ENCODE measurements at places on chromosomes 5 and 9.

GRCh38 chr5:154997746-154998145 is 15.8 kb upstream of the KIF4B start:
- no peak for DNase-seq

DNA sequence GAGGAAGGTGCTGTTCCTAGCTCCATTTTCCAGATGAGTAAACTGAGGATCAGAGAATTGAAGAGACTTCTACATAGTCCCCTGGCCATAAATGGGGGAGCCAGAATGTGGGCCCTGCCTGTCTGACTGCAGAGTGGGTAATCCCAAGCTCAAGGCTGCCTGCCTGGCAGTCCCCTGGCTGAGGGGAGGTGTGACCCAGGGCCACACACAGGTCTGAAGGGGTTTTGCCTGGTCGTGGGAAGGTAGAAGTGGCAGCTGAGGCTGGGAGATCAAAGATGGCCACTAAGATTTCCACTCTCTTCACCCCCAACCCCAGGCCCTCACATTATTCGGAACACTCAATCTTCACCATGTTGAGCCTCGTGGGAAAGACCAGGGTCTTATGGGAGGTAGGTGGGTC is 176.3 kb downstream of the MACROH2A1 start:
- DNase-seq = no peak

GRCh38 chr9:14383294-14383693 is 69.4 kb upstream of the NFIB start:
- DNase-seq = no peak

DNA sequence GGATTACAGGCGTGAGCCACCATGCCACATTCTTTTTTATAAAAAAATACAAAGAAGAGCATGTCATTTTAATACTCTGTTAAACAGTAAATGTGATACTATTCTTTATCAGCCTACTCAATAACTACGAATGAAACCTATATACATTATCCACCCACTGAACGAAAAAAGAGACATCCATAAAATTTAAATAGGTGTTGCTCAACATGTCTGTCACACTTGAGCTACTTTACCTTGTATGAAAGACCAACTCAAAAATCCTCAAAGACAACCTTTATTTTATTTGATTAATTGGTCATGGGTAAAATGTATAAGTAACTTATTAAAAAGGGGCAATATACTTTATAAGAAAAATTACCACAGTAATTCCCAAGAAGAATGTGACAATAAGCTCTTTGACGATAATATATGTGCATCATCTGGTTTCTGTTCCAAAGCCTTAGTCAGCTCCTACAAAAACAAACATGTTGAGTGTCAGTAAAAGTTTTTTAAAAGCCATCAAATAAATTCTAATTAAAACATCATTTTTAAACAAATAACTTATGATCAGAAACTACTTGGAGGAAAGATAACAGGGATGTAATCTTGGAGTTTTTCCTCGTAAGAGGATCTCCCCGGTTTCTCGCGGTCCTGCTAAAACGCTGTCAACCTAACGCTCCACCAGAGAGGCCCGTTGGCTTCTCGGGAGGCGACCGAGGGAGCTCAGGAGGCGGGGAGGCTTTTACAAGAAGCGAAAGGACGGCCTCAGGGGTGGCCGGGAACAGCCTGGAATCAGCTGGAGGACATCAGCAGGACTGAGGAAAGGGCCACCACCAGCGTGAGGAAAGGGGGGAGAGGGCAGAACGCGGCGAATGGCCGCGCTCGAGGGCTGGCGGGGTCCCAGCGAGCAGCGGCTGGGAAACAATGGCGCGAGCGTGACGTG is 13.5 kb upstream of the ANKRD18B start:
- DNase-seq = peak; percentile 42

GRCh38 chr9:89625721-89626687 is 21.2 kb downstream of the GADD45G start:
- DNase-seq = no peak

GRCh38 chr9:111833941-111834340 is 39.2 kb upstream of the SHOC1 start:
- DNase-seq = no peak

- DNase-seq = no peak
Observed at GRCh38 chr9:81312346-81312745, 377.0 kb downstream of the TLE1 start.

GRCh38 chr5:3075309-3075708 is 323.8 kb upstream of the IRX2 start:
- DNase-seq = no peak

DNA sequence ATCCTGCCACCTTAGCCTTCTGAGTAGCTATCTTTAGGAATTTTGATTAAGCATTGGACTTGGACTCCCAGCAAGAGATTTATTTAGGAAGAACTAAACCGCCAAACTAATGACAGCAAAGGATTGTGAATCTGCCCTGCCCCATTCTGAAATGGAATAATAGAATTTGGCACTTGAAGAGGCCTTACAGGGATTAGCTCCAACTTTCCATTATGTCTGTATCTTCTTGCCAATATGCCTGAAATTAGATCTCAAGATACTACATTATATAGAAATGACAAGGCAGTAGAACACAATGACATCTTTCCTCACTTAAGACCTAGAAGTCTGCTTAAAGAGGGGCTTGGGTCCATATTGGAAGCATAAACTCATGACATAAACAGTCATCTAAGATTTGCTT is 77.0 kb upstream of the DPYSL3 start:
- DNase-seq = no peak

DNA sequence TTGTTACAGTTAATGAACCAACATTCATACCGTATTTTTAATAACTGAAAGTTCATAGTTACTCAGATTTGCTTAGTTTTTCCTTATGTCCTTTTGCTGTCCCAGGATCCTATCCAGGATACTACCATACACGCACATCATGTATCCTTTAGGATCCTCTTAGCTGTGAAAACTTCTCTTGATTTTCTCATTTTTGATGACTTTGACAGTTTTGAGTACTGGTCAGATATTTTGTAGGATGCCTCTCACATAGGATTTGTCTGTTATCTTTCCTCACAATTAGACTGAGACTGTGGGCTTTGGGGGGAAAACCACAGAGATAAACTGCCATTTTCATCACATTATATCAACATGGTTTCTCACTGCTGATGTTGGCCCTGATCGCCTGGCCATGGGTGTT is 491.3 kb upstream of the TRPC7 start:
- DNase-seq = no peak

DNA sequence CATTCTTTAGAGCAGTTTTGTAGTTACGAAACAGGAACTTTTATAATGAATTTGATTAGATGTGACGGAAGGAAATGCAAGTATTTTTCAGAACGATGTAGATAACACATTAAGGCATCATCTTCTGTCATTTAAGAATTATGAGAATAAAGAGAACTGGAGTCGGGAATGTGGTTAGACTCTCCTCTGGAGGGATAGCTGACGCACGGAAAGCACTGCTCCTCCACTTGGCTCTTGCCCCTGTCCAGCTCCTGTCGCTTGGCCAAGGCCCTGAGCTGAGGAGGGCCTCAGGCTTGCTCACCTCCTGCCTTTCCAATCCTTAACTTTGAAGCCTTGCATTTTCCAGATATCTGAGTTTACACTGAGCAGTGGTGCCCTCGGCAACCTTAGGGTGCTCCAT is 60.5 kb downstream of the MAP1B start:
- no peak for DNase-seq

DNA sequence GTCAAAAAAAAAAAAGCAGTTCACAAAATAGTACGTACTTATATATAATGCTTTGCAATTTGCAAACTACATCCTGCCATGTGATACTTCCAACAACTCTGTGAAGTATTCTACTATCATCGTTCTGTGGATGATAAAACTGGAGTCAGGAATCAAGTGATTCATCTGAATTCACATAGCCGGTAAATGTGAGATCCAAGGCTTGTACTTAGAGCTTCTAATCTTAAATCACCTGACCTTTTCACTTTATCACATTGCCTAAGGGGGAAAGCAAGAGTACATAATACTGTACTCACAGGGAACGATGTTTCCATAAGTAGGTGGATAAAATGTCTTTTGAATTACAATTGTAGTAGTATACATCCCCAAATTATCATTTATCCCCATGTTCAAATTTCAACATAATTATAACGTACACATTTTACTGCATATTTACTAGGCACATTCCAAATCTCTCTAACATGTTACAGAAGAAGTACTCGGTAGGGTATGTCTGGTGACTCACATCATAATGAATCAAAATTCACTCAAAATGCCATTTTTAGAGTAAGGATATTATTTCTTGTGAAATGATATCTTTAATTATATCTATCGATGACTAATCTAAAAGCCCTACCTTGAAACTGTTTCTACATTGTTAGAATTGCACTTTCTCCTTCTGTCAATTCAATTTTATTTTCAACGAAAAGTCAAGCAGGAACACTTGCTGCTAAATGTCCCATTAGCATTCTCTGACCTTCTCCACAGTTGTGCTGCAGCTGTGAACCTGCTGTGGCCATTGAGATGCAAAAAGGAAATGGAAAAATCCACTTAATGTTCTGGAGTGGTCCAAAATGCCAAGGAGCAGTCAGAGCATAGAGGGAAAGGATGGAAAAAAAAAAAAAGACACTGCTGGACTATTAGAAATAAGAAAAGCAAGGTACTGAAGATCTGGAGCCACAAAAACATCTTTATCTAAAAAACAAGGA is 78.9 kb downstream of the OR2K2 start:
- no peak for DNase-seq

DNA sequence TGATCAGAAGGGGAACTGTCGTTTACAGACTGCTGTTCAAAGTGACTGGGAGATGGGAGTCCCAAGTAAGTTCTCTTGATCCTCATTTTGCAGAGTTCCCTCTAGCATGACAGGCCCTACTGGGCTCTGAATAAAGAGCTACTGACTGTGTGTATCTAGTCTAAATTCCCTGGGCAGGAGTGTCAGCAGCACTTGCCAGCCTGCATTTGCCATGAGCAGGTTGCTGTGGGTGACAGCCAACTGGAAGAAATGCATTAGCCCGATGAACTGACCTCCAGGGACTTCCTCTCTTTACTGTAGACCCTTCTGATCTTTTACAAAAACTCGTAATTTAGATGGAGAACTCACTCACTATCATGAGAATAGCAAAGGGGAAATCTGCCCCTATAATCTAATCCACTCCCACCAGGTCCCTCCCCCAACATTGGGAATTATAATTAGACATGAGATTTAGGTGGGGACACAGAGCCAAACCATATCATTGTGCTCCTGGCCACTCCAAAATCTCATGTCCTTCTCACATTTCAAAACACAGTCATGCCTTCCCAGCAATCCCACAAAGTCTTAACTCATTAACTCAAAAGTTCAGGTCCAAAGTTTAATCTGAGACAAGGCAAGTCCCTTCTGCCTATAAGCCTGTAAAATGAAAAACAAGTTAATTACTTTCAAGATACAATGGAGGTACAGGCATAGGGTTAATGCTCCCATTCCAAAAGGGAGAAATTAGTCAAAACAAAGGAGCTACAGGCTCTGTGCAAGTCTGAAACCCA is 78.9 kb upstream of the CXCL14 start:
- no peak for DNase-seq

DNA sequence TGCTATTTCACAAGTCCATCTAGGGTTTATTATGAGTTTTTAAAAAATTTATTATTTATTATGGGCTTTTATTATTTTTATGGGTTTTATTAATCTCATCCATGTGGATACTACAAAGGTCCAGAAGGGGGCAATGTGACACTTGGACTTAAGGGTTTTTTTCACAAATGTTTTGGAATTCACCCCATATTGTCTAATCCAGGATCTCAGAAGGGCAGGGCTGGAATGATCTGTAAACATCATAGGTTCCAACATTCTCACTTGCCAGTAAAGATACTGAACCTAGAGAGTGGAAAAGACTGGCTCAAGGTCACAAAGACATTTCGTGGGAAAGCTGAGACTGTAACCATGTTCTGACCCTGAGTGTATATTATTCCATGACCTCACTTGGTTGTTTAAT is 35.6 kb downstream of the NIM1K start:
- no peak for DNase-seq

DNA sequence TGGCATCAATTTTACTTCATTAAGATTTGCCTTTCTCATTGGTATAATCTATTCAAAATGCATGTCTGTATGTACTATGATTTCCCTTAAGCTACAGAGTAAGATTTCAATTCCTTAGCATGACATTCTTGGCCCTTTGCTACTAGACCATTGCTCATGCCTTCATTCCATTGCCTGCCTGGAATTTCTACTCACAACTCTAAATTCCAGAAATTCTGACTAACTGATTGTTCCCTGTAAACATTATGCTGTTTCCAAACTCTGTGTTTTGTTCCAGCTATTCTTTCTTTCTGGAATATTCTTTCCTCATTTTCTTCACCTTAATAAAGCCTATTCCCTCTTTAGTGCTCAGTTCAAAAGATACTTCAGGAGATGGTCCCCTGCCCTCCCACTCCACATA is 568.8 kb upstream of the SEMA6A start:
- no peak for DNase-seq

- peak; percentile 4 for DNase-seq
Observed at GRCh38 chr5:359301-359897, 37.9 kb downstream of the AHRR start.

DNA sequence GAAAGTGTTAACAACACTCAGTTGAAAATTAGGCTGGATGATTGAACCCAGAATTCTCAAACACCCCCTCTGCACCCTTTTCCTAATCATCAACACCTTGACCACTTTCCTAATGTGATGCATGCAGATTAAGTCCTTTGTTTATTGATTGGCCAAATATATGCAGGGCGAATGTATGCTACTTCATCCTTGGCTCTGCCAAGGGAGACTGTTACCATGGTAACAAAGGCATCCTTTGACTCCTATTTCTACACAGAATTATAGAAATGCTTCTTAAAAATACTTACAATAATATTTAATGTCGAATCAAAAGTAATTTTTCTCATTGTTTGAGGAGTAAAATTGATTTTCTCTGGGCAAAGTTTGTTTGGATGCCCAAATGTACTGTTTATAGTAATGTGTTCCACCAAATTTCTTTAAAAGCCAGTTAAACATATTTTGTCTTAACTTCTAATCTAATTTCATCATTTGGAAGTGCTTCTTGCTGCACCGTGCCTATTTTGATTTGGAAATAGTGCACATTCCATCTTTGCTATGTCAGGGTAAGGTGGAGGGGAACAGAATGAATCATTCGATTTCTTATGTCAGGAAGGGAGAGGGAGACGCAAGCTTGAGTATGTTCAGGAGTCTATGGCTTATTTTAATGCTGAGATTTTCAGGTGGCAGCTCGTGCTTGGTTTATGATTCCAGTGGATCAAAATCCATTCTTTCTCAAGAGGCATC is 1384.3 kb upstream of the WWC1 start:
- no peak for DNase-seq

- DNase-seq = no peak
Observed at GRCh38 chr9:10008101-10008799, 604.6 kb downstream of the PTPRD start.

GRCh38 chr5:74567411-74567995 is 73.0 kb downstream of the ENC1 start:
- no peak for DNase-seq
